ENCODE measurements at places on chromosomes 2 and 18.

DNA sequence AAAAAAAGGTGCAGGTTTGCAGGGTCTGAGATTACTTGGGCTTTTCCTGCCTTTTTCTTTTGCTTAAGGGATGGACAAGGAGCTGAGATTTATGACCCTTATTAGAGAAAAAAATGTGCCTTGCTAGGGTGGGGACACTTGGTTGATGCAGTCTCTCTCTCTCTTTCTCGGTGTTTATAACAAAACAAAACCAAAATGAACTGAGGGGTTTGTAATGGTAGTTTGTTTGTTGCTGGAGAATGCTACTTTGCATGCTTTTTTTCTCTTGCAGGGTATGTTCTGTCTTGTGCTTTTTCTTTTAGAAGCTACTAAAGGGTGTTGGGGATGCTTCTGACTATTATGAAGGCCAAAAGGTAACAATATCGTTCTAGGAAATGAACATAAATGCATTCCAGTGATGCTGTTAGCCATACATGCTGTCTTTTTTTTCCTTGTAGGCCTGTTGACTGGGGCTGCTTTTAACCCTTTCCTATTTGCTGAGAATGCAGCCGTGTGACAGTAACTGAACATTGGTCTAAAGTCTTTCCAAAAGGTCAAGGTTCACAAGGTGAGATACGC, 435 bp downstream of the ZNF532 start:
- no peak for DNase-seq

GRCh38 chr2:230660294-230661060, 52.2 kb upstream of the CAB39 start:
- DNase-seq = peak; percentile 31

DNA sequence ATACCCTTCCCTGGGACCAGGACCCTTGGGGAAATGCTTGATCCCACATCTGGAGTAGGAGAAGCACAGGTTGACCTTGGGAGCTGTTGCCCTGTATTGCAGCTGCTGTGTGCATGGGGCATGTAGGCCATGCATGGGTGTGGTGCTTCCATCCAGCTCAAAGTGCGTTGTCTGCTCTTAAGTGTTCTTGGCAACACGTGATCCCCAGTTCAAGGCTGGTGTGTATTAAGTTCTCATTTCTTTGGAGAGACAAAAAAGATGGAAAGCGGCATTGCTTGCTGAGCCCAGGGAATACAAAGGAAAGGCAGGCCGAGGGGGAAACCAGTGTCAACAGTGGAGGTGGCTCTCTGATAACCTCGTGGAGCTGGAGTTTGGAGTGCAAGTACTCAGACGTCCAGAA, 110.7 kb downstream of the RTP5 start:
- DNase-seq = no peak

DNA sequence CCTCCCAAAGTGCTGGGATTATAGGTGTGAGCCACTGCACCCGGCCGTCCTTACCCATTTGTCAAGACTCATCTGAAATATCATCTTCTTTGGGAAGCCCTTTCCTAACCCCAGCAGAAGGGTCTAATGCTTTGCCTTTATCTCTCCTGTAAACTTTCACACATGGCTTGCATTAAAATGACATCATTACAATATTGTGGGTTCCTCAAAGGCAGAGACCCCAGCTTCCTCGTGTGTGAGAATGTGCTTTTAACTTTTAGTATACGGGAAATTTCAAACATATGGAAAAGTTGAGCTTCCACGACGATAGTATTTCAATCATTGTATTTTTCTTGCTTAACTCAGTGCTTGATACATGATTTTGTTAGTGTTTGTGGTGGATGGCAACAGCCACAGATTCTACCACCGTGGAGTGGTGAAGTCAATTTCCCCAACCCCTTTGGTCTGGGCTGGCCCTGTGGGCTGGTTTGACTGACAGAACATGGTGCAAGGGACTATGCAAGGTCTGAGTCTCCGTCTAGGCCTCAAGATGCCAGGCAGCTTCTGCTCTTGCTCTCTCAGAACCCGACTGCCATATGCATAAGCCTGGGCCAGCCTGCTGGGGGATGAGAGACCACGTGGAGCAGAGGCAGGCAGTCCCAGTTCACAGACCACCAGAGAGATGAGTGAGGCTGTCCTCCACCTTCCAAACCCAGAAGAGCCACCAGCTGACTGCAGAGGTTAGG, 39.9 kb downstream of the NGEF start:
- DNase-seq = no peak

- DNase-seq = no peak
Measured at GRCh38 chr2:237452861-237453260, 34.2 kb upstream of the MLPH start.

DNA sequence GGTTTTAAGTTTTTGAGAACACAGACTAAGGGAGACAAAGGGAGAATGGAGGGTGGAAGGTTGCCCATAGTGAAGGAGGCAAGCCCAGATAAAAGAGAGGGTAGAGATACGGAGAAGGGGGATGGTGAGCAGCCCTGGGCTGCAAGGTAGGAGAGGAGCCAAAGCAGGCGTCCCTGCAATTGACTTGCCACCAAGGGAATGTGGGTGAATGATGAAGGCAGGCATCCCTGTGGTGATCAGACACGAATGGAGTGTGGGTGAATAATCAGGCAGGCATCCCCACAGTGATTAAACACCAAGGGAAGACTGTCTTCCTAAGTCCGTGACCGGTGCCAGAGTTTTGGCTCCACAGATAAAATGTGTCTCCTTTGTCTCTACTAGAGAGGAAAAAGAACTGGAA, 16.5 kb upstream of the ALPK2 start:
- no peak for DNase-seq

GRCh38 chr2:36361396-36361795, 5.8 kb downstream of the CRIM1 start:
- no peak for DNase-seq

DNA sequence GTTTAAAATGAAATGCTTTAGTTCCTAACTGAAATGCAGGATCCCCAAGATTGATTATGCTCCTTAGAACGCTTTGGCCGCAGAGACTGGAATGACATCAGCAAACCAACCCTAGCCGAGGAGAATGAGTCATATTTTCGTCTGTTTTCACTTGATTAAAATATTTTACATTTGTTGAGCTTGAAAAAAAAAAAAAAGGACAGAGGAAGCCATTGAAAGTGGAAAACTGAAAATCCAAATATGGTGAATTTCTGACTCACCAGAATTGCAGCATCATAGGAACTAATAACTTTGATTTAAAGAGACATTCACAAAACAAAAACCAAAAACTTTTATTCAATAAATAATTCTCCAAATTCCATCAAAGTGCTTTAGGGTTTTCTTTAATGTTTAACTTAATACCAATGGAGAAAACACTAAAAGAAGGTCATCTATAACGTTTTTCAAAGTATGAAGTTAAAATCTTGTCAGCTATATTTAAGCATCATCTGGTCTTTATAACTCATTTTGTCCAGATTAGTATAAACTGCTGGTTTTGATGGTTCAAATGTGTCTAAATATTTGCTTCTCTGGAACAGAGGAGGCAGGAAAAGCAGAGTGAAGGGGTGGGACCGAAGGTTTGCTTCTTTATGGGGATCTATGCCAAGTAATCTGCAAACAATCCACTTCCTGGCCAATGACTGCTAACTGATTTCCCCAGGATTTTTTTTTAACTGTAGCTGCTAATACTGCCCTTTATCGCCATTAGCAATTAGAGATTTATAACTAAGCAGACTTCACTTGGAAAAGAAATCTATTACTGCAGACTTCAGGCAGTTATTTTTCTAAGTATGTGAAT, 30.9 kb upstream of the COL5A2 start:
- no peak for DNase-seq

All from activated CD4-positive, alpha-beta T cell treated with anti-CD3 and anti-CD28 coated beads for 4 hours (primary cell).